ENCODE measurements at places on chromosomes 12 and 14.

DNA sequence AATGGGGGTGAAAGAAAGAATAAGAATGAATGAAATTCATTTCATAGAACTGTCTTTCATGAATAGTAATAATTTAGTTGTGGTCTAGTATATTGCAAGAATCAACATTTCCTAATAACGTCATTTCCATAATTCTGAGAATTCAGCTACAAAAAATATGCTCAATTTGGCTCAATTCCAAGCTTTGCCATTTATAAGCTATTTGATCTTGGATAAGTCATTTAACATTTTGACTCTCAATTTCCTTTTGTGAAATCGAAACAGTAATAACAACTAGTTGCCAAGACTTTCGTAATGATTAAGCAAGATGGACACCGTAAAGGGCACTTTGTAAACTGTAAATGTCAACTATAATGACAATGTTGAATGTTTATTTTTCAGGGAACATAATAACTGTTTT lies 18.1 kb downstream of the NOS1 start:
- no peak for DNase-seq

- no peak for DNase-seq
Observed at GRCh38 chr14:70666361-70666686, 24.6 kb downstream of the TTC9 start.

DNA sequence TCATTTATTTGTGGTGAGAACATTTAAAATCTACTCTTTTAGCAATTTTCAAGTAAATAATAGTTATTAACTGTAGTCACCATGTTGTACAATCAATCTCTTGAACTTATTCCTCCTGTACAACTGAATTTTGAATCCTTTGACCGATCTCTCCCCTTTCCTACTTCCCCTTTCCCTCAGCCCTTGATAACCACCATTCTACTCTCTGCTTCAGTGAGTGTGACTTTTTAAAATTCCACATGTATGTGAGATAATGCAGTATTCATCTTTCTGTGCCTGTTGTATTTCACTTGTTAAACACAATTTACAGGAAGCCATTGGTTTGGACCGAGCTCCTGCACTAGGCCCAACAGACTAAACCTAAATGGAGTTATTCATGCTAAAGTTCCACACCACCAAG lies 458.9 kb upstream of the PDE3A start:
- DNase-seq = no peak

DNA sequence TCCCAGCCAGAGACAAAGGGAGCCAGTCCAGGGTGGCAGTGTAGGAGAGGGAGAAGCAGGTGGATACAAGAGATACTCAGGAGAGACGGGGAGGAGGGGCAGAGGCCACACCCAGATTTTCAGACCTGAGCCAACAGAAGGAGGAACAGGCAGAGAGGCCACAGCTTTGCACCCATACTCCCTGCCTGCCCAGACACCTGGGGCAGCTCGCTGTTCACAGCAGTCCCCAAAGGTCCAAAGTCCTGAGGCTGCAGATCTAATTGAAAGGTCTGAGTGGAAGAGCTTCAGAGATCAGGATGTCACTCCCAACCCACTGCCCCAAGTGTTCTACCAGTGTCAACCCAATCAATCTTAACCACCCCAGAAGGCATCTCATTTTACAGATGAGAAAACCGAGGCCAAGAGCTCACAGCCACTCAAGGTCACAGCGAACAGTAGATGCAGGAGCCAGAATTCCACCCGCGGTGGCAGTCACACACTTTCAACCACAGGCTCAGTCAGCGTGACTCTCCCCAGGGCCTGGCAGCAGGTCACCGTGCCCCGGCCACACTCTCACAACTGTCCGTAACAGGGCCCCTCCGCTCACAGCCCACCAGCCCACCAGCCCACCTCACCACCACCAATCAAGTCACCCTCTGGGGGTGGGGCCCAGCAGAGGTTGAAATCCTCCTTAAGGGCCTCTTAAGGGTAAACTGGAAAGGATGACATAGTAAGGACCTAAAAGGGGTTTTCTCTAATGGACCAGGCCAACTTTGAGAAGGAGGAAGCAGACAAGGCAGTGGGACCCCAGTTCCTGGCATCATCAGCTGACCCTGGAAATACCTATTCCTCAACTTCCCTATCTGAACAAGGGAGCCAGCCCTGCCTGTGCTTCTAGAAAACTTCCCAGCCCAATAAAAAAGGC lies 33.3 kb downstream of the ACTN1 start:
- no peak for DNase-seq

DNA sequence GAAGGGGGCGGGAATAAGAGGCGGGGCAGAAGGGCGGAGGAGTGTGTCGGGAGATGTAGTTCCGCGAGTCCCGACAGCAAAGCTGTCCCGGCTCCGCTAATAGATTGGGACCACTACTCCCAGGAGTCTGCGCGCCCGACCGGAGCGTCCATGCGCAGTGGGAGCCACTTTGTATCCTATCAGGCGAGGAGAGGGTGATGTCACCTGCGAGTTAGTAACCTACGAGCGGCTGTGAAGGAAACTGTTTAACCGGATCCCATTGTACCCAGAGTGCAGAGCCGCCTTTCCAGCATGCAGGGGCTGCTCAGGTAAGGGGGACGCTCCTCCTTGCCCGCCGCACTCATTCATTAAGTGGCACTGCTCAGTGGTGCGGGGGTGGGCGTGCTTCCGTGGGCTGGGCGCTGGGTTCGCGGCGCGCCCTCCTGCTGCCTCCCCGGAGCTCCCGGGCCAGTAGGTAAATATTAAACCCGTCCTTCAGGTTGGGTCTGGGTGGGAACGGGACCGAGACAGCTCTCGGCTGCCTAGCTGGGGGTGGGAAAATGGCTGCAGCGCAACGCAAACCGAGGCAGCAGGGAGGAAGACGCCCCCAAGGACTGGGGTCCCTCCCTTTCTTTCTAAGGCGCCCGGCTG lies at the start of gene DAAM1:
DAAM1 (plus strand) TSS at position 207 of the 630 bp plus-strand sequence. CDS start 74,811 bp downstream, outside the sequence.
- DNase-seq = peak; percentile 92

Data from AG09309 (cell line).